ENCODE measurements at places on chromosomes 11 and 22.

DNA sequence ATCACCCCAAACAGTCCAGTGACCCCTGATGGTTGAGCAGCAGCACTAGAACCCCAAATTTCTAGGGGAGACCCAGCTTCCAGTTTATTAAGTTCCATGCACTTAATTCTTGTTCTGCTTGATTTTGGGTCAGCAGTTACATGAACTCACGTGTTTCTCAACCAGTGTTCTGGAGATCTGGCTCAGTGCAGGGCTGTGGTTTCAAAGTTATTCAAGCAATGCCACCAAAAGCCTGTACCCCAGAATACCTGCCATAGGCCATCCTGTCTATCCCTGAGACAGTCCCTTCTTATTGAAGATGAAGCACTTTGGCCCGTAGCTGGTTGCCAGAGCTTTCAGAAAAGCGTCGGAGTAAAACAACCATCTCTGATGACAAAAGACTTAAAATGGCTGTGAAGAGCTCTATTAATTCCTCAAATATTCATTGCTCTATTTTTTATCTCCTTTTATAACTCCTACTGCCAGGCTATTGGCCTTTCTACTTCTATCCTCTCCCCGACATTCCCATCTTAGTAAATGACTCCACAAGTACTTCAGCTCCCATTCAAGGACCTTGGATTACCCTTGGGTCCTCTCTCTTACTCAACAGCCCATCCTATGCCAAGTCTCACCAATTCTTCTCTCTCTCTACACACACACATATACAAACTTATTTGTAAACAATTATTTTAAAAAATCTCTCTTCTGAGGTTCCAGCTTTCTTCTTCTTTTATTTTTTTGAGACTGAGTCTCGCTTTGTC lies 18.0 kb upstream of the VPREB1 start:
- DNase-seq = no peak

- DNase-seq = peak; percentile 94
These were observed 32.2 kb upstream of the ARFGAP3 start for GRCh38 chr22:42889304-42889703.

DNA sequence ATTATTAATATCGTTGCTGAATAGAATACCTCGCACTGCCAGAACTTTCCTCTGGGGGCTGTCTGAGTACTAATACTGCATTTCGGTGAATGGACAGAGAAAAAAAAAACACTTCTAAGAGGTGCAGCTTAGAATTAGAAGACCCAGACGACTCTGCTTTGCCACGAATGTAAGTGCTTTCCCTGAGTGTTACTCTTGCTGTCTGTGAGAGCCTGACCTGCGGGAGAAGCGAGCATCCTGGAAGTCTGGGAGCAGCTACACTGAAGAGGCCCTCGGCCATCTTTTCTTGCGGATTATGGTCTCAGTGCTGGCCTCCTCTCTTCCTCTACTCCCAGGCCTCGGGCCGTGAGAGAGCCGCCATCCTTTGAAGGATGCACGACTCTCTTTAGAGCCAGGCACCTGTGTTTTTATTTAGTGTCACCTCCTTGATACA lies 94.9 kb downstream of the SCN3B start:
- no peak for DNase-seq

GRCh38 chr11:27702811-27703210 lies 2.6 kb upstream of the BDNF start:
- DNase-seq = no peak

- no peak for DNase-seq
These were observed 46.8 kb downstream of the FAM83F start for GRCh38 chr22:40041366-40042137.

DNA sequence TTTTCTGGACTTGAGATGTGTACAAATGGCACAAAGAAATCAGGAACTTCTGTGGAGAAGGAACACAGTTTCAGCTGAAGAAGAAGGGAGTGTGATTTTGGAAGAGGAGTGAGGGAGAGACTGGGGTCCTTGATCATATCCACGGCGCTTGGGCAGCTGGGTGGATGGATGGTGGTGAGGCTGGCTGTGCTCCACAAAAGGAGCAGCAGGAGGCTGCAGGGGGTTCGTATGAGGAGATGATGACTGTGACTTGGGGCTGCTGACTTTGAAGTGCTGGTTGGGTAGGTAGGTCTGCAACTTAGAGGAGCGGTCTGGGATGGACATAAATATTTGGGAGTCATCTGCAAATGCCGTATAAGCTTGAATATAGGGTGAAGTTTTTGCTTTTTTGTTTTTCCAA lies 1.3 kb upstream of the DCHS1 start:
- no peak for DNase-seq

- DNase-seq = peak; percentile 19
These were observed 2.3 kb upstream of the MALAT1 start for GRCh38 chr11:65496304-65497140.

DNA sequence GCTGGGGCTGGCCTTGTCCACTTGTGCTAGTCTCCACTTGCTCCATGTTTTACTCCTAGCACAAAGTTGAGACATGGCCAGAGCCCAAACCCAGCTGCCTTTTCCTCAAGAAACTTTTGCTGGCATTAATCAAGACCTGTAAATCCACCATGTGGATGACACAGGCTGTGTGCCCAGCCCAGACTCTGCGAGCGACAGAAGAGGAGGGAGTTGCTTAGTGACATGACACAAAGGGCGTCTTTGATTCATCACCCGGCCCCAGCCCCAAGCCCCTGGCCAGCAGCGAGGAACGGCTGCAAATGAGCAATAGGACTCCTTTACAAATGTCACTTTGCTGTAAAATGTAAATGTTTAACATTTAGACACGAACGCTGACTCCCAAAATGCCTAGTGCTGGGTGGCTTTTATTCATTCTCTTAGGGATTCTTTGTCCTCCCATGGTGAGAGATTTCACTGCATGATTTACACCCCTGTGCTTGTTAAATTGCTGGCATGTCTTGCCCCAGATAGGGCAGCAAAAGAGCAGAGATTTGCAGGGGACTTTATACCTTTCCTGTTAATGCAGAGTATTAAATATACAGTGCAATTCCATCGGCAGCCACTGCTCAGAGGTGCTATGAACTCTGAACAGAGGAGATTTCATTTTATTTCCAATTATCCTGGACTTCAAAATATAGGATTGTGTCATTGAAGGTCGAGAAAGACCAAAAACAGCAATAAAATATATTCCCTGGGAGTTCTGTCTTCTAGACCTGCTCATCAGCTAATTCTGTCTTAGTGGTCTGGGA lies 263.6 kb upstream of the NCAM1 start:
- no peak for DNase-seq

GRCh38 chr11:97610854-97611253 lies 1221.0 kb downstream of the JRKL start:
- no peak for DNase-seq

DNA sequence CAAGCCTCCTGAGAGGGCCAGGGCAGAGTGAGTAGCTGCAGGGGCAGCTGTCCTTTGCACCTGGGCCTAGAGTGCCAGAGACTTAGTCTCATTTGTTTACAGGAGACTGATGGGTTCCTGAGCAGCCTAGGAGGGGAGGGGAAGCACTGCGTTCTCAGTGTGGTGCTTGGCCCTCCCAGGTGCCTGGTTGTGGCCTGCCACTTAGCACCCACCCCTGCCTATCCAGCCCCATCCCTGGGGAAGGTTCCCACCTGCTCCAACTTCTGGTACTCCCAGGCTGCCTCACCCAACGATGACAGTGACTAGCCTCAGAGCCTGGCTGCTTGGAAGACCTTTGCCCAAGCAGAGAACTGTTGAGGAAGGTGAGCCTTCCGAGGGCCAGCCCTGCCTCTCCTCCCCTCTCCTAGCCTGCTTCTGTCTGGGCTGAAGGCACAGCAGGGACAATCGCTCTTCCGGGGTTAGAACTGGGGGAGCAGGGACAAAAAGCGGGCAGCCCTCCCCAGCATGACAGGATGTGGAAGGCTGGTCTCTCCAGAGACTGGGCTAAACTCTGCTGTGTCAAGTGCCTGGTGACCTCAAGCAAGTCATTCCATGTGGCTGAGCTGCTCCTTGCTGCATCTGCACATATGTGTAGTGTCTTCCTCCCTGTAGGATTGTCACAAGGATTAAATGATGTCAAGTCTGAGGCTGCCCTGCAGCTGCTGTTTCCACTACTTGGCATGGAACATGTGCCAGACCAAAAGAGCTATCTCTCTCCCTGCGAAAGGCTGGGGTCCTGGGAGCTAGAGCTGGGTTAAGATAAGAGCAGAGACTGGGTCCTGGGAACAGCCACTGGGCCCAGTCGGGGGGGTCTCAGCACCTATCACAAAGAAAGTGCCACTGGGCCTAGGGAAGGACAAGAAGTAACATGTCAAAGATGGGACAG lies 9.9 kb downstream of the KCNQ1OT1 start:
- DNase-seq = no peak

DNA sequence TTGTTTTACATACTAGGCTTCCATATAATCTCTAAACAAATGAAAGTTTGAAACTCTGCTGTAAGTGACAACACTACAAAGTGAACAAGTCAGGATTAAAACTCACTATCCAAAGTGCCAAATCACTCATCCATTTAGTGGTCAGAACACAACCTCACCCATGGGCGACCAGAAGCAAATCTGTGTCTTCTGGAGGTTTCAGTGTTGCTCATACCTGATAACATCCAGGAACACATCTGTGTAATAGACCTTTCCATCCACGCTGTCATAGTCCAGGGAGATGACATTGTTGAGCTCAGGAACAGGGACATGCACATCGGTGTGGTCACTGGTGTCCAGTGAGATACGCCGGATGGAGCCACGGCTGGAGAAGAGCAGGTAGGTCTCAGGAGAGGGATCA lies 28.5 kb upstream of the CKAP5 start:
- DNase-seq = no peak

DNA sequence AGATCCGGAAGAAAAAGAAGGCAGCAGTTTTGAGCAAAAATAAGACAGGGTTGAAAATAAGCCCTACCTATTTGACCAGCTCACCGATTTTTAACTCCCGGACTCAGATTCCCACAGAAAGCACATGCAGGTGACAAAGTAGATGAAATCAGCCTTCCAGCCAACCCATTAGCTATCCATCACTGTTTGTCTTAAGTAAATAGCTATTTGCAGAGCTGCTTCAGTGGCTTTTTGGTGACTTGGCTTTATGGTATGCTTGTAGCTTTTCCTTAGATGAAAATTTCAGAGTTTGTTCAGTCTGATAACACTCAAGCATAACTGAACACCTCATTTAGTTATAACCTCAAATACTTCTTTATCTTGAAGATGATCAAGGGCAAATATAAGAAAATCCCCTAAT lies 192.6 kb downstream of the HIPK3 start:
- no peak for DNase-seq

GRCh38 chr11:114273890-114274635 lies 22.1 kb upstream of the NNMT start:
- no peak for DNase-seq

- no peak for DNase-seq
These were observed 98.1 kb downstream of the GAB2 start for GRCh38 chr11:78319453-78319955.

DNA sequence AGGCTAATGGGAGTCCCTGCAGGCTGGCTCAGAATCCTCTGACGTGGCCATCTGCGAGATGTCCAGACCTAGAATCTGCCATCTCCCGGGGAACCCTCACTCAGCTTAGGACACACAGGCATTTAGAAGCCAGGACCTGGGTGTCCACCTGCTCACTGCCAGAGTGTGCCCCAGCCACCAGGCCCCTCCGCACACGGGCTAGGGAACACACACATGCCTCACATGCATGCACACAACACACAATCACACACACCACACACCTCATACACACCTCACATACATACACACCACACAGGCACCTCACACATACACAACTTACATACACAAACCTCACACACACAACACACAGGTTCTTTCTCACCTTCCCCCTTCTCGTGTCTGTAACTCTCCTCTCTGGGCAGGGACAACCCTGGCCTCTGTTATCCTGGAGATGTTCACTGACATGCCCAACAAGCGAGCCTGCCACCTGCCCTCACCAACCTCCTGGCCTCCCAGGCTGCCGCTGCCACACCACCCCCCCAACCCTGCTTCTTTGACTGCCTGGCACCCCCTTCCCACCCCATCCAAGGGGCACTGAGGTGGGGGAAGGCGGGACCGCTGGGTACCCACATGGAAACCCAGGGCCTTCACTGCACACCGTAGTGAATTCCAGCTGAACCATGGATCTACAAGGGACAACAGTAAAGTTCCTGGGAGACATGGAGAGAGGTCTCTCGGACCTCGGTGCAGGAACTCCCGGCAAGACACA lies 38.1 kb downstream of the GNB1L start:
- DNase-seq = no peak

DNA sequence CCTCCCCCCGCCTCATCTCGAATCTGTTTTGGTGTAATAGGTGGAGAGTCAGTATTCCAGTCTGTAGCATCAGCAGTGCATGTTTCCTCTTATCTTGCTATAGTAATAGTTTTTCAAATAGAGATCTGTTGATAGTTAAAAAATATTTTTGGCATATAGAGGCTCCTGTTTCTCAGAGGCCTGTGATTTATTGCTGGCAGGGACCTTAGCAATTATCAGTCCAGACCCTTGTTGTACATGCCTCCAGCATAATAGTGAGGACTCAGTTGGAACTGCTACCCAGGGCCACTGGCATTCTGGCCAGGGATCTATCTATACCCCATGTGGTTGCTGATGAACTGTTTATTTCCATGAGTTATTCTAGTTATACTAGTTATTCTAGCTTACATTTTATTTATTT lies 52.6 kb downstream of the SPECC1L start:
- DNase-seq = no peak

GRCh38 chr11:38176686-38177322 lies 1578.8 kb upstream of the RAG2 start:
- DNase-seq = no peak

DNA sequence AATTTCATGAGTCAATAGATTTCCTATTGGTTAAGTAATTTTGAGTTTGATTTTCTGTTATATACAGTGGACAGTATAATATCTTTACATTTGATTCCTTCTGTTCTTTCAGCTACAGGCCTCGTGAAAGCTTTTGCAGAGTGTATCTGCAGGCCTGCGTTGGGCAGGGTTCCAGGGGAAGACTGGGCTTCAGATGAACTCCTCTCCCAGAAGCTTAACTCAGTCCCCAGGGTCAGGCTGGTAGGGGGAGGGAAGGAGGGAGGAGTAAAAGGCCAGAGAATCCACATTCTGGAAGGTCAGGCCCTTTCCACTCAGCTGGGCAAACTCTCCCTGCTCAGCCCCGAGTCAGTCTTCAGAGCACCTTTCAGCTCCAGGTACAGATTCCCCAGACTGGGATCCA lies 100.4 kb upstream of the NECTIN1 start:
- DNase-seq = no peak

DNA sequence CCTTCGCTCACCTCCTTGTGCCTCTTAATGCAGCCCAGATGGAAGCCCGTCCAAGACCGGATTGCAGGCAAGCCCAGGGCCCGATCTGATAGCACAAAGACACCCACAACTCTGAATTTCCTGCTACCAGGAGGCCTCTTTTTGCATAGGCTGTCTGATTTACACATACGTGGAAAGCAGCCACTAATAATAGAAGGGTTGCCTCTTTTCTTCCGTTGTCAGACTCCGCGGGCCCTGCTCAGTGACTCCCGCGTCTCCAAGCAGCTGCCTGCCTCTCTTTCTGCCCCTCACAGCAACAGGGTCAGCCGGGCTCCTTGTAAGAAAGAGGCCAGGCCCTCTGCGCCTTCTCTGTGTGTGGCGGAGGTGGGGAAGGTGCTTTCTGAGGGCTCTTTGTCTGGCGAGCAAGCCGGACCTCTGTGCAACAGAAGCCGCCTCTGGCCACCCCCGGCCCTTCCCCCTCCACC lies 26.7 kb downstream of the FLI1 start:
- DNase-seq = no peak

Measured in suppressor macrophage treated with lipopolysaccharide for 4 hours (primary cell).